HT1080 (cell line): ENCODE measurements at places on chromosomes 2 and 18. TPM values are rescaled to one million over a fixed set of nuclear protein-coding genes. Genes with fewer than 3 reads are reported as not detected.

The VWA3B gene
- total RNA-seq, result not detected in 2 replicates

The UNC80 gene
- 0.20 and 0.79 TPM in 2 replicates for total RNA-seq

The ANKRD29 gene
- total RNA-seq, result not detected in 2 replicates

The CNDP1 gene
- total RNA-seq, result 0.23 TPM in 1 of 2 replicates, not detected in the other

The MATN3 gene
- 0.07 and 0.47 TPM in 2 replicates for total RNA-seq

The KRCC1 gene
- 7.9 and 8.0 TPM in 2 replicates for total RNA-seq

The GAD1 gene
- 2.4 and 3.7 TPM in 2 replicates for total RNA-seq

The SLC16A14 gene
- not detected in 2 replicates for total RNA-seq

The SNED1 gene
- total RNA-seq, result 1.8 and 2.7 TPM in 2 replicates

The DYSF gene
- total RNA-seq, result 2.3 and 3.7 TPM in 2 replicates

The FN1 gene
- 228 and 266 TPM in 2 replicates for total RNA-seq

DNA sequence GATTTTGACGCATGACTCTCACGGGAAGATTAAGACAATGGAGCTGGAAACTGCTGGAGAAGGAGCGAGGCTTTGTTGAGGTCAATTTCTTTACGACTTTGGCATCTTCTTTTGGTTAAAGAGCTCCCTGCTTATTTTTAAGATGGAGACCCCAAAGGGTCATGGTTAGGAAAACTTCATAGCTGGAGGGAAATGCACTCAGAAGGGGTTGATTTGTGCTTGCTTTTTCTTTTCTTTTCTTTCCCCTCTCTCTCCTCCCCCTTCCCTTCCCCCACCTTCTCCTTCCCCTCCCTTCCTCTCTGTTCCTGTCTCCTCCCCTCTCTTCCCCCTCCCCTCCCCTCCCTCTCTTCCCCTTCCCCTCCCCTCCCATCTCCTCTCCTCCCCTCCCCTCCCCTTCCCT lies 79.0 kb downstream of the TNP1 start:
- no peak for DNase-seq

DNA sequence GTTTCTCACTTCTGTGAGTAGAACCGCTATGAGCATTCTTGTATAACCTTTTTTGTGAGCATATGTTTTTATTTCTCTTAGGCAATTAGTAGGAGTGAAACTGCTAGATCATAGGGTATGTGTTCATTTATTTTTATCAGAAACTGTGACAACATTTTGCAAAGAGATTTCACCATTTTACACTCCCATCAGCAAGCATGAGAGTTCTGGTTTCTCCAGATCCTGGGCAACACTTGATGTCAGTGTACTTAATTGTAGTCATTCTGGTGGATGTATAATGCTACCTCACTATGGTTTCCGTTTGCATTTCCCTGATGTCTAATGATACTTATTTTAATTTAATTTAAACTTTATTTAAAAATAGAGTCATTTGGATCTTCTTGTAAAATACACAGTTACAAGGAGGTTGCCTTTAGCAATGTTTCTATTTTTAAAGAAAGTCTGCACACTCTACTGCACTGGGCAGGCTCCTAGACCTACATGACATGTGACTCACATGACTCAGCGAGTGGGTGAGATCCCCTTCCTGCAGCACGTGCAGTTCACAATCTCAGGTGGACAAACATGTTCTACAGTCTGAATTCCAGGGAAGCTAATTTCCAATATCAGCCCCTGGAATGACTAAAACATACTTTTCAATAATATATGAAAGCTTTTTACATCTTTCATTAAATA lies 127.0 kb upstream of the BCL2L11 start:
- peak; percentile 41 for DNase-seq

DNA sequence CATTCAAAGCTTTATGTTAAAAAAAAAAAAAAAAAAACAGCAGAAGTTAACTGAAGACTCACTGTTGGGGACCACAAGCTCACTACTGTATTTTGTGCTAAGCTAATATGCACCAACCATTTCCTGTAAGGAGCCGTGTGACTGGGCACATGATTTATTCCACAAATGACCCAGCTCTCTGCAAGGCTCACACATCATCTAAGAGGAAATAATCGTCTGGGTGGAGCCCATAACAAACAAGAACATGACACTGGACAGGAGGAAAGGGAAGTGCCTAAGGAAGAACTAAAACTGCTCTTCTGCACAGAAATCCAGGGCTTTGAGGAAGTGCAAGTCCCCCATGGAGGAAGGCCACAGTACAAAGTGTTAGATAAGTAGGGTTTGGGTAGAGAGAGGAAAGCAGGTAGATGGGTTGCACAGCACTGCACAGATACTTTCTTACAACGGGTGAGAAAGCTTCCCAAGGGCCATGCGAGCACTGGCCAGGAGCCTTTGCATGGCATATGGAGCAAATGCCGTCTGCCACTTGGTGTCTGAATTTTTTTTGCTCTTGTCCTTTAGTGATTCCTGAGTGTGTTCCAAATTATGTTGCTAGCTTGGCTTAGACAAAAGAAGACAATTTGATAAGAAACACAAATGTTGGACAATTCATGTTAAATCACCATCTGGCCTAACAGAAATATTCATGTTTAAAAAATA lies 24.4 kb downstream of the NFE2L2 start:
- DNase-seq, result peak; percentile 85

- no peak for DNase-seq
Observed at GRCh38 chr2:201622306-201622970, 20.9 kb downstream of the TMEM237 start.

GRCh38 chr18:8717011-8717770 lies 11.8 kb downstream of the MTCL1 start:
- no peak for DNase-seq

GRCh38 chr2:86372133-86372532 lies 34.7 kb upstream of the REEP1 start:
- no peak for DNase-seq

GRCh38 chr2:156452971-156453370 lies 16.8 kb downstream of the GPD2 start:
- DNase-seq, result no peak

DNA sequence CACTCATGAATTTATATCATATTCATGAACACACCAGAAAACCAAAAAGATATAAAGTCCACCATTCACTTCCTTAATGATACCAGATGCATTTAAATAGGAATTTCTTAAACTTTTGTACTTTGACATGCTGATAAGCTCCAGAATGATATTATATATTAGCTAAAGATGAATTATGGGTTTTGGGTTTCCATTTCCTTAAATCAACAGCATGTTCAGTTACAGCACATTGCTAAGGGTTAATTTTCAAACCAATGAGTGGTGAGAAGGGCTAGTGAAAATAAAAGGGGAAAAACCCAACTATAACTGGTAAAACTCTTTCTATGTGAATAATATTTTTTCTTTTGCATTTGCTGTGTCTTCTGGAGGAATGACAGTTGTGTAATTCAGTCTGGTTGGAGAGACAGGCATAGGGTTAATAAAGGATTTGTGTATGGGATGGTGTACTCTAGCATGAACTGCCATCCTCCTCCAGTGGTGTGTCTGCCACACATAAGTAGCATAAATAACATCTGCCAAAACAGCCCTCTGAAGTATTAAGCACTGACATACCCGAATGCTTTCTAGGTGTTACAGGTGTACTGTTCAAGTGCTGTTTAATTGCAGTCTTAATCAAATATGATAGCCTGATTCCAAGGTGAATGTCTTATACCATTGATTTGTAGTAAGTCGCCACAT lies 19.3 kb upstream of the CPS1 start:
- no peak for DNase-seq

- DNase-seq, result peak; percentile 96
Observed at GRCh38 chr2:197159661-197160211, 150.8 kb downstream of the ANKRD44 start.

GRCh38 chr2:28750316-28751251 lies 1.0 kb upstream of the PPP1CB start:
- DNase-seq, result peak; percentile 29

GRCh38 chr18:79961527-79962291 lies 2.7 kb upstream of the HSBP1L1 start:
- no peak for DNase-seq

DNA sequence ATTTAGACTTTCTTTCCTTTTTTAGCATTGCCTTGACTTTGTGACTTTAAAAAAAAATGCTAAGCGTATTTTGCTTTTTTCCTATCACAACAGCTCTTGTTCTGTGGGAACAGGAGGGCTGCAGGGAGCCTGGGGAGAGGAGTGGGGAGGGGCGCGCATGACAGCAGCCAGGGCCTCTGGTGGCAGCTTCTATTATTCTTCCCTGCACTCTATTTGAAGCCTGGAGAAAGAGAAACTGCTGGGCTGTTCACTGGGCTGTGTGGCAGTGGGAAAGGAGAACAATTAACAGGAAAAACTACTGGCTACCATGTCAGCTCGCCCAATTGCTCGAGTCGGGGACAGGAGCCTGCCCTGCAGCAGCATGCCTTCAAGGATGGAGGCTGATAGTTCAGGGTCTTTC lies 119.0 kb upstream of the ZBTB14 start:
- no peak for DNase-seq

DNA sequence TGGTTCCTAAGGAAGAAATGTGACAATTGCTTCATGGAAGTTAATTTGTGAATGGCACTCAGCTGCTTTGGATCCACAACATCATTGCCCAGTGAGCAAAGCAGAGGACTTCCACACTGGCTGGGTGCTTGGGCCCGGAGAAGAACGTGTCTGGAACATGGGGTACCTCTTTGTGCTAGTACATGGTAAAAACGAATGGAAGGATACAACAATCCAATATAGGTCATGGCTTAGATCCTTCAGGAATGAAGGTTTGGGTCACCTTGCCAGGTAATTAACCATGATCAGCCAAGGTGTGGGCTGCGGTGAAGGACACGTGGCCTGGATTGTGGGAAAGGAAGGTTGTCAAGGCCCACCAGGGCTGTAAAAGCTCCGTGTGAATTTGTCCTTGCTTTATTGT lies 245.9 kb upstream of the HS6ST1 start:
- DNase-seq, result no peak

GRCh38 chr2:45869165-45869501 lies 217.7 kb downstream of the PRKCE start:
- no peak for DNase-seq

GRCh38 chr18:34117319-34117718 lies 107.4 kb downstream of the NOL4 start:
- no peak for DNase-seq

DNA sequence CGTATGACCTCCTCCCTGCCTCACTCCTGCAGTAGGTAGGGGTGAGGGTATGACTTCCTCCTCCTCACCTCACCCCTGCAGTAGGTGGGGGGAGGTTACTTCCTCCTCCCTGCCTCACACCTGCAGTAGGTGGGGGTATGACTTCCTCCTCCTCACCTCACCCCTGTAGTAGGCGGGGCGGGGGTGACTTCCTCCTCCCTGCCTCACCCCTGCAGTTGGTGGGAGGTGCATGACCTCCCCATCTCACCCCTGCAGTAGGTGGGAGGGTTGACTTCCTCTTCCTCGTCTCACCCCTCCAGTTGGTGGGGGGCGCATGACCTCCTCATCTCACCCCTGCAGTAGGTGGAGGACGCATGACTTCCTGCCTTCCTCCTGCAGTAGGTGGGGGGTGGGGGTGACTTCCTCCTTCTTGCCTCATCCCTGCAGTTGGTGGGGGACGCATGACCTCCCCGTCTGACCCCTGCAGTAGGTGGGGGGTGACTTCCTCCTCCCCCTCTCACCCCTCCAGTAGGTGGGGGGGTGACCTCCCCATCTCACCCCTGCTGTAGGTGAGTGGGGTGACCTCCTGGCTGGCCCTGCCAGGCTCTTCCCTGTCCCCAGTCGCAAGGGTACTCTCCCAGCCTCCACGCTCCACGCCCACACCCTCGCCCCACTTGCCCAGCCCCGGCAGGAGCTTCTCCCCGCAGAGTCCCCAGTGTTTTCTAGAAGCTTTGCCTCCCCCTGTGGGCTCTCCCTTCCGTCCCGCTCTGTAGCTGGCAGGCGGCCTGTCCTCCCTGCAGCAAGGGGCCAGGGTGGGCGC lies 39.3 kb downstream of the TSHZ1 start:
- no peak for DNase-seq

DNA sequence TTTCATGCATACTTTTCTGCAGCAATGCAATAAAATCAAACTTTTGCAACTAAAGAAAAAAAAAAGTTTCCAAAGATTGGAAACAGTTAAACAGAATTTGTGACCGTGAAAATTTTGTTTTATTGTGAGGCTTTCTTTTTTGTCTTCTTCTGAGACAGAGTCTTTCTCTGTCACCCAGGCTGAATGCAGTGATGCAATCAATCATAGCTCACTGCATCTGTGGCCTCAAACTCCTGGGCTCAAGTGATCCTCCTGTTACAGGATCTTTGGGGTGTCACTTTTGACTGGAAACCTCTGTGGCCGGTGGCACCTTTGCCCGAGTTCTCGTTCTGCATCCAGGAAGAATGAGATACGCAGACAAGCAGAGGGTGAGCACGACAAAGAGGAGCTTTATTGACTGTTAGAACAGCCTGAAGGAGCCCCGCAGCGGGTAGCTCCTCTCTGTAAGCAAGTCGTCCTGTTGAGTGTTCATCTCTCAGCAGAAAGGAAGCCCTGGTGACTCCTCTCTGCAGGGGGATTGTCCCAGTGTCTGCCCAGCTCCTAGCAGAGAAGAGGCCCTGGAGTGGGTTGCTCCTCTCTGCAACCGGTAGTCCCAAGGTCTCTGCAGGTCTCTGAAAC lies 16.9 kb upstream of the ILKAP start:
- DNase-seq, result no peak

GRCh38 chr18:24773101-24773500 lies 312.7 kb downstream of the HRH4 start:
- DNase-seq, result no peak

- DNase-seq, result no peak
Observed at GRCh38 chr2:15566912-15567311, 5.8 kb upstream of the NBAS start.

DNA sequence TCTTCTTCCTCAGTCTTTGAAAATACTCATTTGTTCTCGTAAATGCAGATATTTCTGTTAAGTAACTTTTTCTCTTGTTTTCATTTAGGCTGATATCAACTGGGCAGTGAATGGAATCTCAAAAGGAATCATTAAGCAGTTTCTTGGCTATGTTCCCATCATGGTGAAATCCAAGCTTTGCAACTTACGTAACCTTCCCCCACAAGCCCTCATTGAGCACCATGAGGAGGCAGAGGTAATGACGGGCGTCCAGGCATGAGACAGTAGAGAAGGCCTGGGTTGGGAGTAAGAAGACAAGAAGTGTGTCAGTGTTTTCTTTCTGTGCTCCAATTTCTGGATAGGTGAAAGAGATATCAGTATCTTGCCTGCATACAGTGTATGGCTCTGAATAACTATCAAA lies 5.1 kb downstream of the POLR1B start:
- DNase-seq, result no peak

- DNase-seq, result no peak
Observed at GRCh38 chr18:11147371-11147951, 1.9 kb downstream of the PIEZO2 start.

GRCh38 chr2:40548521-40548920 lies 96.6 kb upstream of the SLC8A1 start:
- no peak for DNase-seq

- DNase-seq, result no peak
Observed at GRCh38 chr2:55116966-55117365, 66.7 kb upstream of the RTN4 start.

GRCh38 chr18:45255197-45255890 lies 359.9 kb upstream of the SLC14A2 start:
- peak; percentile 83 for DNase-seq

GRCh38 chr18:9608298-9608697 lies 6.1 kb downstream of the PPP4R1 start:
- DNase-seq, result no peak

GRCh38 chr18:29157057-29157780 lies 980.3 kb upstream of the CDH2 start:
- peak; percentile 15 for DNase-seq

GRCh38 chr2:18378020-18378653 lies 182.3 kb downstream of the RDH14 start:
- DNase-seq, result peak; percentile 28
